Stimulated activated CD4-positive, alpha-beta T cell treated with anti-CD3 and anti-CD28 coated beads, Interleukin-1b, Interleukin-23, amount 100 ng/mL, for 24 hours (primary cell): ENCODE measurements at places on chromosomes 1 and 21.

GRCh38 chr1:18001725-18002124, 105.9 kb upstream of the IGSF21 start:
- no peak for DNase-seq

GRCh38 chr1:204410688-204411450, 748 bp downstream of the PPP1R15B start:
- no peak for DNase-seq

DNA sequence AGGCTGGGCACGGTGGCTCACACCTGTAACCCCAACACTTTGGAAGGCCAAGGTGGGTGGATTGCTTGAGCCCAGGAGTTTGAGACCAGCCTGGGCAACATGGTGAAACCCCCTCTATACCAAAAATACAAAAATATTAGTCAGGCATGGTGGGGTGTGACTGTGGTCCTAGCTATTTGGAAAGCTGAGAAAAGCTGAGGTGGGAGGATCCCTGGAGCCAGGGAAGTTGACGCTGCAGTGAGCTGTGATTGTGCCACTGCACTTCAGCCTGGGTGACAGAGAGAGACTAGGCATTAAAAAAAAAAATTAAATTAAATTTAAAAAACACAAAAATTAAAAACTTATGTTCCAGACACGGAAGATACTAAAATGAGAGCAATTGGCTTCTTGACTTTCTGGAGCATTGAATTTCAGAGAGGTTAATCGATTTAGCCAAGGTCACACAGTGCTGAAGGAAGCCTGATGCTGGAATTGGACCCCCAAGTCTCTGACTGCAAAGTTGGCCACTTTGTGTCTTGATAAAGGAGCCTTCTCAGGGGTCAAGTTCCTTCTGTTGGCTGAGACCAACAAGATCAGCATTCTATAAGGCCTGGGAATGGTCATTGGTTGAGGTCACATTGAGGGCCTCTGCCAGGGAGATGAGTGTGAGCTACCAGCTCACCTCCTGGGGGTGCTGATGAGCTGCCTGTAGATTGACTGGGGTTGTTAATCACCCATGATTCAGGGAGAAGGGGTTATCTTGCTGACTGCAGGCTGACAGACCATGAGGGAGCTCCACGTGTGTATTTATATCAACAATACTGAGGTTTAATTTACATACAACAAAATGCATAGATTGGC, 54.3 kb downstream of the RPS6KA1 start:
- DNase-seq: no peak

GRCh38 chr21:29185172-29185571, 54.7 kb downstream of the MAP3K7CL start:
- DNase-seq: no peak

DNA sequence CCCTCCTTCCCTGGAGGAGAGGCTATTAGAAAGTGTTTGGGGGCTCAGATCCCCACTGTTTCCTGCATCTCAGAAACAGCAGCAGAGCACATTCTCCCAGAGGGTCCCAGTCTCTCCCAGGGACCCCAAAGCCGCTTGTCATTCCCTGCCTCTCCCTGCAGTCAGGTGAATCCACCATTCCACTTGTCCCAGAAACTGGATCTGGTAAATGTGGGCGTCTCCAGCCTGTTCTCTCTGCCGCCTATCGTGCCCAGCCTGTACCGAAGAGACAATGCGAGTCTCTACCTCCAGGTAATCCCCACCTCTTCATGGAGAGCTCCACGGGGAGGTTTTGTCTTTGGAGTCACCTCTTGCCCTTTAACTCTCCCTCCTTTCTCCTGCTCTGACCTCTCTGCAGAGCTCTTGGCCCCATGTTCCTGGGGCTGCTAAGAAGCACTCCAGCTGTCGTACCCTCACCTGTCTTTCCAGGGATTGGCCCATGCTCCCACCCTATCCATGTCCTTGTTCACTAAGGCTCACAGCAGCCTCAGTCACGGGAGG, 26.9 kb downstream of the INAVA start:
- DNase-seq: no peak

DNA sequence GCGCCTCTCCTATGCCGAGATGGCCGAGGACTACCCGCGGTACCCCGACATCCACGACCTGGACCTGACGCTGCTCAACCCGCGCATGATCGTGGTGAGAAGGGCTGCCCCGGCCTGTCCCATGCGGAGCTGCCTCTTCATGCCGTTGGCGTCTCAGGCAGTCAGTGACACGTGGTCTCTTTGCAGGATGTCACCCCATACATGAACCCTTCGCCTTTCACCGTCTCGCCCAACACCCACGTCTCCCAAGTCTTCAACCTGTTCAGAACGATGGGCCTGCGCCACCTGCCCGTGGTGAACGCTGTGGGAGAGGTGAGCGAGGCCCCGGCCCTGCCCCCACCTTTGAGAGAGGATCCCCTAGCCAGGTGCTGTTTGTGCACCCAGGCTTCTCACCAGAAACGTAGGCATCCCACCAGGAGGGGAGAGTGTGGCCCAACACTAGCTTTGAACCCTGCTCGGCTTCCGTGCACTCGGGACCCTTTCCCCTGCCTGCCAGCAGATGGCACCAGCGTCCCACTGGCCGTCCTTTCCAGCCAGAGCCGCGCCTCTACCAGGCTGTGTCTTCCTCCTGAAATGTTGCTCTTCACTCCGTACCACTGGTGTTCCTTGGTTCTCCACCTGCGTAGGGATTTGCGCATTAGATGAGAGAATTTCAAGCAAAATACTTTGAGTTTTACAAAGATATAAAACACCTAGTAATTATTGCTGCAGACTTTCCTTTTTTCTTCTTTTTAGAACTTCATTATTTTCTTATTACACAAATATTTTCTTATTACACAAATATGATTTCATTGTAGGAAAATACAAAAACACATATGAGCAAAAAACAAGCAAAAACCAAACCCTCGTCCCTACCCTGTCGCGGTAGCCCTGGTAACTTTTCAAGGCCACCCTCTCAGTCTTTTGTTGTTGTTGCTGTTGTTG, 9.0 kb downstream of the NPPA start:
- DNase-seq: peak; percentile 65

DNA sequence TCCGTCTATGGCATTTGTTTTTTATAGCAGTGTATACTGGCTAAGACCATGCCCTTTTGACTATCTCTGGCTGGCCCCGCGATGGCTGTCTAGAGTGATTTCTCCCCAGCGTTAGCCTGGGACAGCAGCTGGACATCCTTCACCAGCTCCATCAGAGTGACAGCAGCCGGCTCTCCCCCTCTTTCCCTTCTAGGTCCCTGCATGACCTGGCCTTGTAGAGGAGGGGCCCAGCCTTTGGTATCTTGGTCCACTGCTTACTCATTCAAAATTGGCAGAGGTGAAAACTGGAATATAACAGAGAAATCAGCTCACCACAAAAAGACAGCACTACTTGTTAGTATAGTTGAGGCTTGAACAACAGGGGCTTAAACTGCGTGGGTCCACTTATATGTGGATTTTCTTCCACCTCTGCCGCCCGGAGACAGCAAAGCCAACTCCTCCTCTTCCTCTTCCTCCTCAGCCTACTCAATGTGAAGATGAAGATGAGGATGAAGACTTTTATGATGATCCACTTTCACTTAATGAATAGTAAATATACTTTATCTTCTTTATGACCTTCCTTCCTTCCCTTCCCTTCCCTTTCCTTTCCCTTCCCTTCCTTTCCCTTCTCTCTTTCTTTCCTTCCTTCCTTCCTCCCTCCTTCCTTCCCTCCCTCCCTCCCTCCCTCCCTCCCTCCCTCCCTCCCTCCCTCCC, 29.4 kb upstream of the B3GALNT2 start:
- DNase-seq: no peak

DNA sequence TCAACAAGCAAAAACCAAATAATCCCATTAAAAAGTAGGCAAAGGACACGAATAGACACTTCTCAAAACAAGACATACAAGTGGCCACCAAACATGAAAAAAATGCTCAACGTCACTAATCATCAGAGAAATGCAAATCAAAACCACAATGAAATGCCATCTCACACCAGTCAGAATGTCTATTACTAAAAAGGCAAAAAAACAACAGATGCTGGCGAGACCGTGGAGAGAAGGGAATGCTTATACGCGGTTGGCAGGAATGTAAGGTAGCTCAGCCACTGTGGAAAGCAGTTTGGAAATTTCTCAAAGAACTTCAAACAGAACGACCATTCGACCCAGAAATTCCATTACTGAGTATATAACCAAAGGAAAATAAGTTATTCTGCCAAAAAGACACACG, 145.1 kb upstream of the EDN2 start:
- DNase-seq: no peak

DNA sequence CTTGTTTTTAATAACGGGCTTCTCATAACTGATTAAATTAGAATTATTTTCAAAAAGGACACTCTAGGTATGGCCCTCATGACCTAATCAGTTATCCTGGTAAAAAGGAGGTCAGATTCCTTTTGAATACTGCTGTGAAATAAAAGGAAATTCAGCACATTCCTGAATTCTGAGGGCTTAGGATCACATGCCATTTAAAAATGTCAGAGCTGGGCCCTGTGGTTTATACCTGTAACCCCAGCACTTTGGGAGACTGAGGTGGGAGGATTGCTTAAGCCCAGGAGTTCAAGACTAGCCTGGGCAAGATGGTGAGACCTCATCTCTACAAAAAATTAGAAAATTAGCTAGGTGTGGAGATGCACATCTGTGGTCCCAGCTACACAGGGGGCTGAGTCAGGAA, 18.0 kb upstream of the RABGGTB start:
- DNase-seq: no peak

DNA sequence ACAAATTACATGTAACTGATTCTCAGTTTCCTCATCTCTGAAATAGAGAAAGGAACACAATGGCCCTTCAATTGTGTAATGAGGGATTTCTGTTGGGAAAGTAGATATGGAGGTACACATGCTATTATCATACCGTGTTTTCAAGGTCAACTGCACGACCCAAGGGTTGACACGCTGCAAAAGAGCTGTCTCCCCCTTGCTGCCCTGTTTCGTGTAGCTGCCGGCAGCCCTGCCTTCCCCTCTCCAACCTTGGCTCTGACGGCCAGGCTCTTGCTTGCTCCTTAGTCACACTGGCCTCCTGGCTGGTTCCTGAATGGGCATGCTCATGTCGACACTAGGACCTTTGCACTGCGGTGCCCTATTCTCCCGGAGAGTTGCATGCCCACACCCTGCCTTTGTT, 134.4 kb downstream of the GALNT2 start:
- no peak for DNase-seq

- no peak for DNase-seq
Observed at GRCh38 chr21:34858559-34858958, 189.8 kb downstream of the CLIC6 start.

DNA sequence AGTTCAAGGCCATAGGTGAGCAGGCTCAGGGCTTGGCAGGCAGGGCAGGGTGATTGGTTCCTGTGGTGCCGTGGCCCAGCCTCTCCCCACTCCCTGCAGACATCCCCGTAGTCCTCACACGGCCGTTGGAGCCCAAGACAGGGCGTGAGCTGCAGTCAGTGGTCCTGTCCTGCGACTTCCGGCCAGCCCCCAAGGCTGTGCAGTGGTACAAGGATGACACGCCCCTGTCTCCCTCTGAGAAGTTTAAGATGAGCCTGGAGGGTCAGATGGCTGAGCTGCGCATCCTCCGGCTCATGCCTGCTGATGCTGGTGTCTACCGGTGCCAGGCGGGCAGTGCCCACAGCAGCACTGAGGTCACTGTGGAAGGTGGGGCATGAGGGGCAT, 71.9 kb downstream of the OBSCN start:
- DNase-seq: no peak

DNA sequence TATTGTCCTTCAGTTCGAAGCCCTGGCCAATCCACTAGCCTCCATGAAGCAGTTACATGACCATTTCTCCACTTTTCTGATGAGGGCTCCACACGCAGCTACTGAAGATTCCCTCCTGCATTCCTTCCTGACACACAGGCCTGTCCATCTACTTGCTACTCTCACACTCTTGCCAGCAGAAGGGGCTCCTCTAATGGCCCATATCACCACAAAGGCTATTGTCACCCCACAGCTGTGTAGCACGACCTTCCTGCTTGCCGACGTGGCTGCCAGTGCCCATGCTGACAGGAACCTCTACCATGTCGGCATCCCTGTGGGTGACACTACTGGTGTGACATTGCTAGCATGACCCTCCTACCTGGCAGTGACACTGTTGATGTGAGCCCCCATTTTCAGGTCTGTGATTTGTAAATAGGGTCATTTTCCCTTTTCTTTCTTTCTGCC, 1528.6 kb upstream of the TPTE start:
- DNase-seq: no peak

GRCh38 chr21:39441502-39442475, 3.8 kb downstream of the LCA5L start:
- DNase-seq: no peak

GRCh38 chr1:83639785-83640184, 359.1 kb downstream of the TTLL7 start:
- no peak for DNase-seq

DNA sequence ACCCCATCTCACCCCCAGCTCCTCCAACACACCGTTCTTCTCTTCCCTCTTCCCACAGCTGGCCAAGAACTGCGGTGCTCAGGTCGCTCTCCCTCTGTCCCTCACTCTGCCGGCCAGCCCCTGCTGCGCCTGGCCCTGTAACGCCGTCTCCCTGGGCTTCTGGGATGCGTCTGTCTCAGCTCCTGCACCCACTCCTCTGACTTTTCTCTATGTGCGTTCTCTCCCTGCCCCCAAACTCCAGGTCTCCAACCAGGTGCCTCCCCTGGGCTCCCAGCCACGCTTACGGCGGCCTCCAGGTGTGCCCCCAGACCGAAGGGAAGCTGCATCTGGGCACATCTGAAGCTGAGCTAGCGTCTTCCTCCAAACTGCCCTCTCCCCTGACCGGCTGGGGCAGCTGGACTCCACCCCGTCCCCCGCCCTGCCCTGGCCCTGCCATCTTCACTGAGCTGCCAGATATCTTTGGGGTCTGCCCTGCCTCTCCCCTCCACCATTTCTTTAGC, 2.6 kb downstream of the KRTAP10-12 start:
- DNase-seq: no peak

- no peak for DNase-seq
Observed at GRCh38 chr1:155463865-155464650, 98.5 kb downstream of the ASH1L start.

GRCh38 chr1:216722821-216723220, 408 bp downstream of the ESRRG start:
- no peak for DNase-seq

DNA sequence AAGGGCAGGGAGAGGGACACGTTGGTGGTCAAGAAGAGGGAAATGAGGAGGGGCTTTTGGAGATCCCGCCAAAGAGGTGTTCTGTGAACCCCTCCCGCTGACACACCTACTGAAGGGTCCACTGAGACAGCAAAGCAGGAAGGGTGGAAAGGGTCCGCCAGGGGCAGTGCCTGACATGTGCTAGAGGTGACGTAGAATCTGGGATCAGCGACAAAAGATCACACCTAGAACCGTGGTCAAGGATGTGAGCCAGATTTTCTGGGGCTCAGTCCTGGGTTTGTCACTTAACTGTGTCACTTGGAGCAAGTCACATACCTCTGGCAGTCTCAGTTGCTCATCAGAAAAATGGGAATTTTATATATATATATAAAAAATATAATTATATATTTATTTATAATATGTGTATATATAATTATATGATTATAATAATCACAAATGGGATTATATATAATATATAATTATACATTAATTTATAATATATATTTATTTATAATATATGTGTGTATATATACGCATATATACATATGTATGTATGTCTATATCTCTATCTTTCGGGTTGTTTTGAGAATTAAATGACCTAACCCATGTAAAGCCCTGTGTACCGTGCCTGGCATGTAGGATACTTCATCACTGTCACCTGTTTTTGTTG, 35.0 kb upstream of the ATP5PO start:
- DNase-seq: no peak
